ENCODE measurements at places on chromosomes 5 and 9. TPM values are rescaled to one million over a fixed set of nuclear protein-coding genes. Genes with fewer than 3 reads are reported as not detected.

GRCh38 chr9:89773170-89773569 lies 168.4 kb downstream of the GADD45G start:
- DNase-seq = no peak

DNA sequence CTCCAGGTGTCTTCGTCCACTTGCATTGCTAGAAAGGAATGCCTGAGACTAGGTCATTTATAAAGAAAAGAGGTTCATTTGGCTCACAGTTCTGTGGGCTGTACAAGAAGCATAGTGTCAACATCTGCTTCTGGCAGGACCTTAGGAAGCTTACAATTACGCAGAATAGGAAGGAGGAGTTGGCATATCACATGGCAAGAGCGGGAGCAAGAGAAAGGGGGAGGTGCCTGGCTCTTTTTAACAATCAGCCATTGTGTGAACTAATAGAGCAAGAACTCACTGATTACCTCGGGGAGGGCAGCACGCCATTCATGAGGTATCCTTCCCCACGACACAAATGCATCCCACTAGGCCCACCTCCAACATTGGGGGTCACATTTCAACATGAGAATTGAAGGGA lies 134.4 kb upstream of the EFNA5 start:
- DNase-seq = no peak

DNA sequence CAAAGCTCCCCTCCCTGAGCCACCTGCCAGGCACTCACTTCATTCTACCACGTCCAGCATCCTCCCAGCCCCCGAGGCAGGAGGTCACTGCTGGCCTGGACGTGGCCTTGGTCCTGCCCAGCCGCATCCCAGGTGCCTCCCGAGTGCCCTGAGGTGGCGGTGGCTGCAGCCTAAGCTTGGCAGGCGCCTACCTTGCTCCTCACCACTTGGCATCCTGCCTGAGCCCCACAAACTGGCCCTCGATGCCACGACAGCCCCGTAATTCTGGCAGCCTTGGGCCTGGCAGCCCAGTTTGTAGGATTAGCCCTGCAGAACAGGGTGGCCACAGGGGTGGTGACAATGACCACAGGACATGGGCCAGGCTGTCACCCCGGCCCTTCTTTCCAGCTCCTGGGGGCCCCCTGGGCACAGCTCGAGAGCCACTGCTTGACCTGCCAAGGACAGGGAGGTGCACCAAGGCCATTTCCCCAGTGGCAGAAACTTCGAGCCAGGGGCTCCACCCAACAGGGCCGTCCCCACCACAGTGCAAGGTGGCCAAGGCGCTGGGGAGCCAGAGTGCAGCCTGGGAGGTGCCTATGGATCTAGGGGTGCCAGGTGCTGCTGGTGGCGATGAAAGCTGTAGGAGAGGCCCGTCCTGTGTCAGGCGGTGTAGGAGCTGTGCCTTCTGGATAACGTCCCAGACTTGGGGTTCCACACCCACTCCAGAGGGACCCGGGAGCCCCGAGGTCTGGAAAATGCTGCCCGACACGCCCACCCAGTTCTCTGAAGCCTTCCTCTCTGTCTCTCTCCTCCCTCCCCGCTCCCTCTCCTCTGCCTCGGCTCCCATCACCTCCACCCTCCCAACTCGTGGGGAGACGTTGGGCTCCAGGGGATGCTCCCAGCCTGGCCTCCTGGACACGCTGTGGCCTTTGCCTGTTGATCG lies 18.4 kb downstream of the NKD2 start:
- DNase-seq = no peak

Gene RNF14
- total RNA-seq = 79.4 TPM

Gene SLC6A19
- 0.32 TPM for total RNA-seq

DNA sequence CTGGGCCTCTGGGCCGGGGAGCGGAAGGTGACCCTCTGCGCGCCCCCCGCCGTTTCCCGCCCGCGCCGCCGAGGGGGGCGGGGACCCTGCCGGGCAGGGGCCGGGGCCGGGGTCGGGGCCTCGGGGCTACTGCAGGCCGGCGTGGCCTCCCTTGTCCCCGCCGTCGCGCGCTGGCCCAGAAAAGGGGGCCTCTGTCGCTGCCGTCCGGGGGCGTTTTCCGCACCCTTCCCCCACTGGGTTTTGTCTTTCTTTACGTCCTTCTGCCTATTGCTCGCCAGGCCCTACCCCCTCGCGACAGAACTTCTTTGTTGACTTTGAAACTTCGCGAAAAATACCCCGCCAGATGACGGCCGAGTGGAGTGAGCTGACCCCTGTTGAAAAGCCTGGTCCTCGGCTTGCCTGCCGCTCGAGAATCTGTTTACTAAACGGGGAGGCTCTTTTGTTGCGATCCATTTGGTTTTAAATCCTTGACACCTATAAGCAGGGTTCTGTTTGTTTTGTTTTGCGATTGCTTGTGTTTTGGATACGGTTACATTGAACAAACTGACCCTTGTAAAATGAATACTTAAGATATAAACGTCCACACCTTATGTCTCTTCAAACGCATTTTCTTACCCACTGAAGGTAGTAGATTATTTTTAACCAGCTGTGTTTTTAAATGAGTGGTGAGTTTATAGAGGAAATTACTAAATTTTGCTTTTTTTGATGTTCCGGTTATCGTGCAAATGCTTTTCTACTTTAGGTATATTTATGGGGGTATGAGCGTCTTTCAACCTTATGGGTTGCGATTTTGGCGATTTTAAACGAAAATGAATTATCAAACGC lies 765 bp downstream of the MARCHF6 start:
- DNase-seq = no peak

Gene IRX1
- total RNA-seq = not detected

DNA sequence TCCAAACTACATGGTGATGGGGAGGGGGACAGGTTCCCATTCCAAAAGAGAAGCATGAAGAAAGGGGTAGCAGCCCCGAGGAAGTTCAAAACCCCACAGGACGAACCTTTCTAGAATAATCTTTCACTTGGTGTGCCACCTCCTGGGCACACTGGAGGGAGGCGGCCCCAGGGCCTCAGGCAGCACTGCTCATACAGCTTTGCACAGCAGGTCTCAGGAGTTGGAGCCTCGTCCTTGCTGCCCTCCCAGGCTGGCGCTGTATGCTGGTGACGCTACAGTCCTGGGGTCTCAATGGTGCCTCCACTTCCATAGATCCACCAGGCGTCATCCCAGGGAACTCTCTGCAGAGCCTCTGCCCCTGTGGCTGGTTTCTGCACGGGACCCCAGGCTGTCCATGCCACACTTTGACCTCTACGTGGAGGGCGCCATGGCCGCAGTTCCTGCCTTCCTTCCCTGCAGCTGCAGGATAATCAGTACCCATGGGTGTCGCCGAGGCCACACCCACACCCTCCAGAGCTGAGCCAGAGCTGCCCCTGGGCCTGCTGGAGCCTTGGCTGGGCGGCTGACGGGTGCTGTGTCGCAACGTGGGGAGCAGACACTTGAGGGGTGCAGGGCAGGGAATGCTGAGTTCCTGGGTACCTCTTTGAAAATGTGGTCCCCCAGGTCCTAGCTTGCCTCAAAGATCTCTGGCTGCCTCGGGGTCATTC lies 95.3 kb downstream of the COL5A1 start:
- DNase-seq = no peak

Gene OR1Q1
- total RNA-seq = not detected

Gene LPAR1
- 42.6 TPM for total RNA-seq

DNA sequence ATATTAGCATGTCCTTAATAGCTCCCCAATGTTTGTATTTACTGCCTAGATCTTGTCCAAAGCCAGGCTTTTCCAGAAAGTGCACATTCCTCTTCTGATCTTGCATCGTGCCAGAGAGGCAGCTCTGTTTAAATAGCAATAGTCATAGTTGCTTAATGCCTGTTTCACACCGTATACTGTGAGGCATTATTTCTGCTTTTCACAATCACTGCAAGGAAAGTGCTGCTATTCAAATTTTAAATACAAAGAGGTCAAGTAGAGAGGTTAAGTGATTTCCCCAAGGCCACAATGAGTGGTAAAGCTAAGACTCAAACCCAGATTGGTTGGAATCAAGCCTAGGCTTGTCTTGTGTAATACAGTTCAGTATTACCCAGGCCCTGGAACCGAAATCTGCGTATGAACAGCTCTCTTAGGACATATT lies 153.6 kb downstream of the SNX18 start:
- no peak for DNase-seq

DNA sequence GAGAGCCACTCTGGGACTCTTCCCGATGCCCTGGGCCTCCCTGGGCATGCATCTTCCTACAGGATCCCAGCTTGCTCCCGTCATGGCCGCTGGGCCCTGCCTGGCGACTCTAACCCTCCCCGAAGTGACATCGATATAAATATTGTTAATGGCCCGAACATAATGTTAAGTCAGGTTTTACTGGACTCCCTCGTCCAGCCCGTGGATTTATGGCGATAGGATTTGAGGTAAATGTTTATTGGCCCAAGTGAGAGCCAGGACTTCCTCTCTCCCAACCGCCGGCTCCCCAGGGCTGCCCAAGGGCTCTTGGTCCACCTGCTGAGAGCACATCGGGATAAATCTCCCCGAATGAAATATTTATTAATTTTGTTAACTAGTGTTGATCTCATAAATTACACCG lies 246.3 kb downstream of the PBX3 start:
- no peak for DNase-seq

DNA sequence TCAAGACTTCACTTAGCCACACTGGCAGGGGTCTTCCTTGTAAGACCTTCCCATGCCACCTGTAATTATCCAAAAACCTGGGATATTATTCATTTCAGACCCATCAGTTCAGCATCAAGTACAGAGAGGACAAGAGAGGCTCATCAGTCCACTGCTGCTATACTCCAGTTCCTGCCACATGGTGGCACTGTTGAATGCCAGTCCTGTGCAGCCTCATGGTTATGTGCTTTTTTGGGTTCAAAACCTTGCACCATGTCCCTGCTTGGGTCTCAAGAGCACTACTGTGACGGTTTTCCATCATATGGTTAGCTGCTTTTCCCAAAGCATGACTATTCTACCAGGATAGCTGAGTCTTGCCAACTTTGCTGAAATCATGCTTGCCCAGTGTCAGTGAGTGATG lies 8.5 kb downstream of the PTGS1 start:
- DNase-seq = no peak

DNA sequence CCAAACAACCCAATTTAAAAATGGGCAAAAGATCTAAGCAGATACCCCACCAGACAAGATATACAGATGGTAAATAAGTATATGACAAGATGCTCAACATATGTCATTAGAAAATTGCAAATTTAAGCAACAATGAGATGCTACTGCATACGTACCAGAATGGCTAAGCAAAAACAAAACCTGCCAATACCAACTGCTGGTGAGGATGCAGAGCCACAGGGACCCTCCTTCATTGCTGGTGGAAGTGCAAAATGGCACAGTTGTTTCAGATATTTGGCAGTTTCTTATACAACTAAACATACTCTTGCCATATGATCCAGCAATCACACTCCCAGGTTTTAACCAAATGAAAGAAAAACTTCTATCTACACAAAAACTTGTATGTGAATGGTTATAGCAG lies 178.9 kb downstream of the BARX1 start:
- no peak for DNase-seq

Gene FOXD4L3
- total RNA-seq = not detected

- DNase-seq = no peak
Measured at GRCh38 chr5:68033029-68033428, 182.5 kb upstream of the PIK3R1 start.

GRCh38 chr5:2744485-2744884 lies 7.0 kb downstream of the IRX2 start:
- no peak for DNase-seq

DNA sequence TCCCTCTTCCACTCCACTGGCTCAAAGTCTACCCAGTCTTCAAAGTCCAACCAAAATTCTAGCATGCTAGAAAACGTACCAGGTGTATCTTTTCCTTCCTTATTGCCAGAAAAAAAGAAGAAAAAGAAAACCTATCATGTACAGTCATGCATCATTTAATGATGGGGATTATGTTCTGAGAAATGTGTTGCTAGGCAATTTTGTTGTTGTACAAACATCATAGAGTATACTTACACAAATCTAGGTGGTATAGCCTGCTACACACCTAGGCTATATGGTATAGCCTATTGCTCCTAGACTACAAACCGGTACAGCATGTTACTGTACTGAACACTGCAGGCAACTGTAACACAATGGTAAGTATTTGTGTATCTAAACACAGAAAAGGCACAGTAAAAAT lies 104.8 kb downstream of the SREK1 start:
- DNase-seq = no peak

GRCh38 chr5:154514331-154514730 lies 36.3 kb upstream of the HAND1 start:
- DNase-seq = no peak

DNA sequence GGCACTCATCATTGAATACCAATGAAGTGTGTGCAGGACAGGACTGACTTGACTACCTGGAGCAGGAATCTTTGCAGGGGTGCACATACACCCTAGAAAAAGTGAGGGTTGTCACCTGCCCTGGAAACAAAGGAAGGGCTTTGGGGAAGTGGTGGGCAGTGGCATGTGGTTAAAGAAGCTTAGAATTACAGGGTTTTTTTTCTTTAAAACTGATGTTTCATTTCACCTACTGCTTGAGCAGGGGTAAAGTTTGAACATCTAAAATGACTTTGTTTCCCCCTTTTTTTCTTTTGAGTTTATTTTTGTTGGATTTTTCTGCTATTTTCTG lies 2.0 kb upstream of the KDM3B start:
- no peak for DNase-seq

DNA sequence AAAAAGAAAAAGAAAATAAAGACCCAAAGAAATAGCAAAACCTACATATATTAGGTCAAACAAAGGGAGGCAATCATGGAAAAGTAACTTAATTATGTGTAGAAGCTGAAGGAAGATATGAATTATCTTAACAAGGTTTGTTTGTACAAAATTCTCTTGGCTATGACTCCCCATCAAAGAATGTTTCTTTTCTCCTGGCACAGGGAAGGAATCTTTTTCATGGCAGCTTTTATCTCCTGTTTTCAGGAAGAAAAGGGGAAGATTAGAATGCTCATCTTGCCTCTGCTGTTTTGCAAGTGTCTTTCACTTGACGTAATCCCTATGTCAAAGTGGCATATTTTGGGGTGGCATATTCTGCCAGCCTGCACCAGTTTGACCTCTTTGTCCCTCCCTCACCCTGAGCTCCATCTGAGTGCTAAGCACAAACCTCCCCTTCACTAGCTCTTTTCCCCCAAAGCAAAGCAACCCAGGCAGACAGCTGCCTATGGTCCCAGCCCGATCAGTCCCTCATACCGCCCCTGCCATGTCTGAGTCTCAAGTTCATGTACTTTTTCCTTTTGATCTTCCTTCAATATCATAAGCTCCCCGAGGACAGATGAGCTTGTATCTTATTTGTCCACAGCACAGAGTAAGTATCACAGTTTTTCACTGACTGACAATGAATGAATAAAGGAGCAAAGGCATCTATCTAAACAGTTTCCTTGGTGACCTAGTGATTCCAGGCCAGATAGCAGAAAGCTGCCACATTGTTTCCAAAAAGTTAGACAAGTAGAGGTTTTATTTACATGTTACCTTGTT lies 242.8 kb upstream of the ANKRD55 start:
- DNase-seq = no peak

DNA sequence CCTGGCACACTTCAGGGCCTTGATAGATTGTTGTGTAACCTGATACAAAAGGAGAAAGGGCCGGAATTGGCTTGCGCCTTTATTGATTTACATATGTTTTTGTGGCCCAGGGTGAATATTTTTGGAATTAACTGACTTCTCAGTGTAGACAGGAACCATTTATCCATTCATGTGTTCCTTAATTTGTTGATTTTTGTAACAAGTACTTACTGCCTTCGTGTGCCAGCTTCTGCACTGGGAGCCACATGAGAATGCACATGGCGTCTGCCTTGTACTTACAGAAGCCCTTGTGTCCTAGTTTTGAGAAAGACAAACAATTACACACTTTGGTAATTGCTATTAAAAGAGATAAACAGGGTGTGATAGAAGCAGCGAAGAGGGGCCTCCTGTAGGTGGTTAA lies 26.4 kb downstream of the EHMT1 start:
- DNase-seq = no peak
